Hypothalamus (tissue), 51 donors: ENCODE measurements at places on chromosomes 16 and 17.

DNA sequence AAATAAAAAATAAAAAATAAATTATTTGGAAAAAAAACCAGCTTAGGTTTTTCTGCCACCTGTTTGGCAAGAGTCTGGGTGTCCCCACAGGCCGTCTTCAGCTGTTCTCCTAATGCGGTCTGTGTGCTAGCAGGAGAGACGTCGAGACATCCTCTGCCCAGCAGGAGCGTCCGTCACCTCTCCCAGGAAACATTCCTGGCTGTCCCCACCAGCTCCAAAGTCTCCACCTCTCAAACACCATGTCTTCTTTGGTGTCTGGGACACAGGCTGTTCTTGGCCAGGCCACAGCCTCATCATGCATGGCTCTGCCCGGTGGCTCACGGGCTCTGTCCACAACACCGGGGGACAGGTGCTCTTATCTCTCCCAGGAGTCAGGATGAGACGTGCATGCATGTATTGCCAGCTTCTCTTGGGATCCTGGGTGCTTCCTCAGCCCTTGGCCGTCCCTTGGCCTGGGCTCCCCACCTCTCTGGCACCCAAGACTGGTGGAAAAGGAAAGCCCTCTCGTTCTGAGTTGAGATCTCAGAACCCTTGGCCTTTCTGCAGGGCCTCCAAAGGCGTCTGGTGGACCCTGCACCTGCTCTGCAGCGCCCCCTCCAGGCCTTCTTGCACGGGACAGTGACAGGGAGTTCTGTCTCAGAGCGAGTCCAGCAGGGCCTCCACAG lies 84.9 kb upstream of the CBX4 start:
- peak; percentile 29 for DNase-seq

DNA sequence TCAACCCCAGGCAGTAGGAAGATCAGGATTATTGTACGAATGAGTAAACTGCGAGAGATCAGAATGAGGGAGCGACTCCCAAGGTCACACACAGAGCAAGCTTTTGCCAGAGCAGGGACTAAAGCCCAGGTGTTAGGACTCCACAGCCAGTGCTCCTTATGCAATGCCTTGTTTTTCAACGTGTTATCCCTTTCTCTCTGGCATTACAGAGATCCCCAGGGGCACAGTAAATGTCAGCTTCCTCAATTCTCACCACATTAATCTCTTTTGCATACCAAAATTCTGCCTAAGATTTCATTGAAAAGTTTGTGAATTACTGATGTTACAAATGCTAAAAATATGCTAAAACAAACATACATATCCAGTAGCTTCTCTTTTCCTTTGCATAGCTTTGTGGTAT lies 68.1 kb upstream of the CES5A start:
- no peak for DNase-seq

DNA sequence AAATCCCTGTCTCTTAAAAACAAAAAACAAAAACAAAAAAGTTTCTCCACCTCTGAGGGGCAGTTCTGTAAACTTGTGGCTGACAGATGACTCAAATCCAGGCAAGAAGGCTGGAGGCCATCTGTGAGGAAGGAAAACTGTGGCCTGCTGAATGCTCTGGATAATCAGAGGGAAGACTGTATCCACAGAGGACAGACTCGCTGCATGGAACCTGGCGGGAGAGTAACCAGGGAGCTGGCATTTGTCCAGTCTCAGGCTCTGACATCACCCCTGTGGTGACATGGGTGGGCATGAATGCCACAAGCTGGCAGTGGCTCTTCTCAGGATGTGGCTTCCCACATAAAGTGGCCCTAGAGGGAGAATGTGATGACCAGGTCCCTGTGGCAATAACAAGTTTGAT lies 2.8 kb upstream of the KSR1 start:
- no peak for DNase-seq

- no peak for DNase-seq
Observed at GRCh38 chr17:31806921-31807320, 52.1 kb downstream of the COPRS start.

GRCh38 chr16:48531011-48531962 lies 78.7 kb downstream of the N4BP1 start:
- no peak for DNase-seq

DNA sequence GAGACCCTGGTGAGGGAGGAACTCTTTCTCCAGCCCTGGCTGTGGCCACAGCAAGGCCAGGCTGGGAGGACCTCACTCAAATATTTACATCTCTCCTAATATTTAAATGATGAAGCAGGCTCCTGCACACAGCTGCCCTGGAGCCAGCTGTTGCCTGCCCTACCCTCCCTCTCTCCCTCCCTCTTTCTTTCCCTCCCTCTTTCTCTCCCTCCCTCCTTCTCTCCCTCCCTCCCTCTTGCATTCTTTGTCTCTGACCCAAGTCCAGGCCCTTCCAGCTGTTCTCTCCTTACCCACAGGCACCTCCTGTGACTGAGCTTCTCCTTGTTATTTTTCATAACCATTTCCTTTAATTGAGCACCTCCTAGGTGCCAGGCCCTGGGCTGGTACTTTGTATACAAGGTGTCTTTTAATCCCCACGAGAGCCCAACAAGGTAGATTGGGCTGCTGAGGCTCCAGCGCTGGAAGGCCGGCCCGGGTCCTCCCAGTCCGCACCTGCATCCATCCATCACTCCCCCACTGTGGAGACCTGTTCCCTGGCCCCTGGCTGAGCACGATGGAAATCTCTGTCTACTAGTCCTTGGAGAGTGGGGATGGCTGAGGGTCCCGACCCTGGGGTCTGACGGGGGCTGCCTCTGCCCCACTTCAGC lies 242.3 kb downstream of the SEC14L1 start:
- DNase-seq = no peak

DNA sequence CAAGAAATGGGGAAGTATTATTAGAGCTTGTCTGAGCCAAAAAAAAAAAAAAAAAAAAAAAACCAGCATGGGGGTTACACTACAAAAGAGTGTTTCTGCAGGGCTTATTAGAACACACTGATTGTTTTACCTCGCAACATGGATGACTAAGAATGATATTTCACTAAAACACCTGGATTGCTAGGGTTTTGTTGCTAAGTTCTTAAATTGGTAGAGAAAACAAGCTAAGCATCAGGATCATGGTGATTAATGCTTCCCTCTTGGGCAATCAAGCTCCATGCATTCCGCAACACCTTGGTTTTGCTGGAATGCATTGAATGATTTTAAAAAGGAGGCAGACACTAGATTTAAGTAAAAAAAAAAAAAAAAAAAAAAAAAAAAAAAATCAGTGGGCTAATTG lies 931.4 kb upstream of the CDH8 start:
- DNase-seq = no peak

GRCh38 chr16:19021747-19022146 lies 38.0 kb downstream of the TMC7 start:
- no peak for DNase-seq

DNA sequence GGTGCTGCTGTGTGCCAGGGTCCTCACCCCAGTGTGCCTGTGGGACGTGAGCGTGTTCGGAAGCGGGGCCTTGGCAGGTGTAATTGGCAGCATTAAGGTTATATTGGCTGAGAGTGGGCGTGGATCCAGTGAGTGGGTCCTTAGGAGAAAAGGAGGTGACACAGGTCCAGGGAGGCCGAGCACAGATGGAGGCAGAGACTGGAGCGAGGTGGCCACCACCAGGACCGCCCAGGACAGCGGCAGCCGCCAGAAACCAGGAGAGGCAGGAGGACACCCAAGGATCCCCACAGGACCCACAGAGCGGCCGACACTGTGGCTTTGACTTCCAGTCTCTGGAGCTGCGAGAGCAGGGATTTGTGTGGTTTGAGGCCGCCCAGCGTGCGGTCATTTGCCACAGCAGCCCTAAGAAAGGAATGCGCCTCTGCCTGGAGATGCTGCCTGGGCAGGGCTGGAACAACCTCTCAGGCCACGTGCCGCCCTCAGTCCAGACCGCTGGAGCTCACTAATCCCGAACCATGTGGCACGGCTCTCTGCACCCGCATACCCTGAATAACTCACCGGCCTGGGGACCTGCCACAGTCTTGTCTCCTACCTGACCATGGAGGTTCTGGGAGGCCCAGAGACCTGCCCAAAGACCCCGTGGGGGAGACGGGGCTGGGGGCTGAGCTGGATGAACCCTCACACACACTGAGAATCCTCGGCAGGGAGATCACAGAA lies 45.4 kb downstream of the SOX8 start:
- no peak for DNase-seq

- peak; percentile 53 for DNase-seq
Observed at GRCh38 chr17:82236142-82236971, 7.5 kb downstream of the SLC16A3 start.

DNA sequence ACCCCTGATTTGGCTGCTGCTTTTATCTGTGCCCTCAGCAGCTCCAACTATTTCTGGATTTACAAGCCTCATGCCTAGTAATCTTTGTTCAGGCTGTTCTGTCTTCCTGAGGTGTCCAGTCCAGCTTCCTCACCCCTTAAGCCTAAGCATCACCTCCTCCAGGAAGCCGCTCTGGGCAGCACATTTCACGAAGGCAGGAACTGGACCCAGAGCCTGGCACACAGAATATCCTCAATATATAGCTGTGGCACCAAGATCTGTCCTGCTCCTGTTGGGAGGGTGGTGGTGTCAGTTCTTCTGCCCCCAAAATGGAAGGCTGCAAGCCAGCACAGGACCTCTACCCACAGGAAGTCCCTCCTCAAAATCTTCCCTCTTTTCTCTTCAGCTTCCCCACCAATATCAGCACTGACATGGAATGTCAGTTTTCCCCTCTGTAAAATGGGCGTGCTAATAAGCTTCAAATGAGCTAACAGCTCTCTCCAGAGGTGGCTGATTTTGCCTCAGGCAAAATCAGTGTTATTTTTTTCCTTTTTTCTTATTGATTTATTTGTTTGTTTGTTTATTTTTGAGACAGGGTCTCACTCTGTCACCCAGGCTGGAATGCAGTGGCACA lies 6.9 kb upstream of the NEUROD2 start:
- DNase-seq = no peak

DNA sequence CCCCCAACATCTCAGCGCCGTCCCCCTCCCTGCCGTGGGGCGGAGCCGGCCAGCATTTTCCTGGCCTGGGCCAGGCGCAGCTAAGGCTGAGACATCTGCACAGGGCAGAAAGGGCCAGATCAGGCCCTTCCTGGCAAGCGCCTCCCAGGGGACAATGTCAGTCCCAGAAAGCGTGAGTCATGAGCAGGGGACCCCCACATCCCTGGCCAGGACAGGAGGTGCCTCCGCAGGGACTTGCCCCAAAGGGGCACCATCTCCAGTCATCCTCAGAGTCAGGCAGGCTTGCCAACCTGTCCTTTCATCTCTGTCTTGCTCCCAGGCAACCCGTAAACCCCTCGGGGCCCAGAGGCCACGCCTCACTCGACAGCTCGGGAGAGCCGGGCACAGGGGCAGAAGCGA lies 43.2 kb downstream of the SOCS1 start:
- DNase-seq = no peak

- DNase-seq = peak; percentile 20
Observed at GRCh38 chr17:49851387-49852291, 3.8 kb upstream of the TAC4 start.
